ENCODE measurements at places on chromosomes 11 and 22.

- no peak for DNase-seq
These were observed 80.5 kb downstream of the KCNQ1 start for GRCh38 chr11:2525166-2525861.

GRCh38 chr22:25078591-25078990, 121.1 kb upstream of the CRYBB3 start:
- no peak for DNase-seq

- no peak for DNase-seq
These were observed 662.2 kb upstream of the CNTN5 start for GRCh38 chr11:98358551-98358950.

DNA sequence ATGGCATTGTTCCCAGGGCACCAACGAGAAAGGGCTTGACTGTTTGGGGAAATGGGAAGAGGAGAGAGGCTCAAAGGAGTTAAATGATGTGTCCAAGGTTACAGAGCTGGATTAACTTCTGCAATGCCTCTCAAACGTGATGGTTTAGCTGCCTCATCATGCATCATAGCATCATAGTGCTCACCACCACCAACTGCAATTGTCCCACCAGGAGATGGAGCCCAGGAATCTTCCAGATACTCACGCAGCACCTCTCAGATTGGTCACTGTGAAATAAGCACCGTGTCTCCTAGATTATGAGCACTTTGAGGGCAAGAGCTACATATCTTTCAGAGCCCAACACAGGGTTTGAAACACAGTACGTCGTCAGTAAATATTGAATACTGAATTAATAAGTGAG, 69.2 kb downstream of the PRSS23 start:
- no peak for DNase-seq

DNA sequence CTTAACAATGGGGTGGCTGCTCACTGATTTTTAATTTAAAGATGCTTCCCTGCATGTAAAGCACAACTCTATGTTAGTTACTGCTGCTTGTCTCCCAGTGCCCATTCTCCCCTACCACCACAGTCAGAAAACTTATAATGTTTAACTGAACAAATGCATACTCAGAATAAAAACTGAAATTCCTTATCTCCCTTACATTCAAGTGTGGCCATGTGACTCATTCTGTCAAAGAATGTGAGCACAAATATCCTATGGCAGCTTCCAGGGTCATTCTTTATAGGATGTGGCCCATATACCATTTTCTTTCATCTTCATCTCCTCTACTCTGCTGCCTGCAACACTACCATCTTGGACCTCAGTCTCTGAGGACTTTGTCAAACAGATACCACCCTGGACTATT, 374.8 kb downstream of the DYNC2H1 start:
- no peak for DNase-seq

DNA sequence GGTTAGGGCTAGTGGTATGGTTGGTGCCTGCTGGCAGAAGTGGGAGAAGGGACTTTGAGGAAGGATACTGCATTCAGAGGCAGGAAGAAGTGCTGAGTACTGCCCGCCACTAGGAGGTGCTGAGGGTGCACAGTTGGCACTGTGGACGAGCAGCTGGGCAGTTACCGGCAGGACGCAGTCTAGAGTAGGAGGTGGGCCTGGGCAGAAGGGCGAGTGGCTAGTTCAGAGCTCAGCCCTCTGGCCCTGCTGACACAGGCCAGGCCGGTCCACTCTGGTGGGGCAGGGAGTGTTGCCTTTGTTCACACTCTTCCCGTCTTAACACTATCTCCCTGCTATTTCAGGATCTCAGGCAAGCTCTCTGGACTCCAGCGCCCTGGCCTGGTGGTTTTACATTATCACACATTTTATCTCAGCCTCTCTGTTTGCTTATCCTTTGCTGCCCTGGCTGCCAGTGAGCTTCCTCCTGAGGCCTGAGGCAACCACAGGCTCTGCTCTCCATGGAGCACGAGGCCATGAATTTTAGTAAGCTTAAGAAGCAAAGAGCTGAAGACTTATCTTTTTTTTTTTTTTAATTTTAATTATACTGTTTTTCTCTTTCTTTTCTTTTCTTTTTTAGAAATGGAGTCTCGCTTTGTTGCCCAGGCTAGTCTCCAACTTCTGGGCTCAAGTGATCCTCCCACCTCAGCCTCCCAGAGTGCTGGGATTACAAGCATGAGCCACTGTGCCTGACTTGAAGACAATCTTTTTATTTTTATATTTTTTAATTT, 26.9 kb downstream of the SNAP29 start:
- no peak for DNase-seq

- DNase-seq: no peak
These were observed 35.3 kb upstream of the ARHGAP20 start for GRCh38 chr11:110747531-110747930.

DNA sequence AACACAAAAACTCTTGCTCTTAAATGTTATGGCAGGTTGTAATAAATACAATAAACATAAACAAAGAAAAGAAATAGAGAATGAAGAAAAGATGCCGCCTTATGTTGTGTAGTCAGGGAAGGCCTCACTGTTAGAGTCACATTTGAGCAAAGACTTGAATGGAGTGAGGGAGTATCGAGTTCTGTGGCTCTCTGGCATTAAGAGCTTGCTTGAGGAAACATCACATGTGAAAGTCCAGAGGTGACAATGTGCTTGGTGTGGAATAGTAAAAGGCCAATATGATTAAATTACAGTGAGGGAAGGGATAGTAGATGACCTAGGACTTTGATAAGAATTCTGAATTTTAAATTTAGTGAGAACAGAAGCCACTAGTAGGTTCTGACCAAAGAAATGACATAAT, 139.4 kb downstream of the ATG16L2 start:
- no peak for DNase-seq

GRCh38 chr22:38040953-38041759, 16.0 kb upstream of the PICK1 start:
- no peak for DNase-seq

GRCh38 chr22:30182815-30183214, 63.7 kb downstream of the LIF start:
- DNase-seq: no peak

- DNase-seq: no peak
These were observed 221.4 kb downstream of the C11orf91 start for GRCh38 chr11:33479231-33479630.

GRCh38 chr11:108975026-108975425, 310.2 kb downstream of the DDX10 start:
- DNase-seq: no peak

Data from cortex of kidney (tissue), 1 donor.